ENCODE measurements at places on chromosomes 16 and 17.
A peak's percentile ranks its signal among the peaks of the same experiment; 100 is the strongest.

DNA sequence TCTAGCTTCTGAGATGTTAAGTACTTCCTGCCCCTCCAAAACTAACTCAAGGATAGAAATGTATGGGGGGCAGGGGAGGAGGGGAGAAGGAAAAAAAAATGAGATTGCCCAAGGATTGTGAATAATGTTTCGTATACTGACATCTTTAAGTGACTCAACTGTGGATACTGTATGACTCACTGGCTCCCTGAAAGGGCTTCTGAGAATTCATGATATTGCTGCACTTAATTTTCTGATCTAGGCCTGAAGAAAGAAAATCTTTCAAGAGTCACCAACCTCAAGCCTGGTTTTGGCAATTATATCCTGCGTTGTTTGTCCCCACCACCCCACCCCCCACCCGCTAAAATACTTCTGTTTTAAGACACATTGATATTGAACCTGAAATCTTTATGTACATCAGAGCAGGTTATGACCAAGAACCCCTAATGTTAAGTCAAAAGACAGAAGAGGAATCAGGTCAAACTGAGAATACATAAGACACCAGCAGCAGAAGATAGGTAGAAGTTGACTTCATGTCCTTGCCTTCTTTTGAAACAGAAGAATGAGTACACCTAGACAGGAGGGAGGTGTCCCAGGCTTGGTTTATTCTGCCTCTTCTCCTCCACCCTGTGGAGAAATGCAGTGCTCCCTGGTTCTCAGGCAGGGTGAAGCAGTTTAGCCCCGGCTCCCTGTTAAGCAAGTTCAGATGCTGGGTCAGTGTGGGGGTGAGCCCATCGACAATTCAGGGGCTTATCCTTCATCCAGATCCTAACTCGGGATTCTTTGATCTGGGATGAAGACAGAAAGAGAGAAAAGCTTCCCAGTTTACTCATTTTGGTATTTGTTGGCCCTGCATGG is 3.3 kb upstream of the FBXL20 start:
- DNase-seq: no peak

DNA sequence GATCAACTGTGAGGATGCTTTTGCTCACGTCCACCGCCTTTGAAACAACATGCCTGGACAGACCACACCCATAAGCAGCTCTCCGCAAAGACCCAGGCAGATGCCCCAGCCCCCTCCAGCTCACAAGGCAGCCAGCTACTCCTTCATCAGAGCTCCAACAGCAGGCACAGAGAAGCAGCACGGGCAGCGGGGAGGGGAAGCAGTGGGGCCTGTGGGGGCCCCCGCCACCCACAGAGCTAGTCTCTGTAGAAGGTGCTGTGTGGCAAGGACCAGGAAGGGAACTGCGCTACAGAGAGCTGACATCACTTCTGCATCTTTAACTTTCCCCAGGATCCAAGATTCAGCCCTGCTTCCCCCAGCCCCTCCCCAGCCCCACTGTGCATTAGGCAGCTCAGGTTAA is 10.0 kb upstream of the SCNN1G start:
- DNase-seq: no peak

GRCh38 chr17:6706499-6706898 is 6.7 kb downstream of the SLC13A5 start:
- no peak for DNase-seq

DNA sequence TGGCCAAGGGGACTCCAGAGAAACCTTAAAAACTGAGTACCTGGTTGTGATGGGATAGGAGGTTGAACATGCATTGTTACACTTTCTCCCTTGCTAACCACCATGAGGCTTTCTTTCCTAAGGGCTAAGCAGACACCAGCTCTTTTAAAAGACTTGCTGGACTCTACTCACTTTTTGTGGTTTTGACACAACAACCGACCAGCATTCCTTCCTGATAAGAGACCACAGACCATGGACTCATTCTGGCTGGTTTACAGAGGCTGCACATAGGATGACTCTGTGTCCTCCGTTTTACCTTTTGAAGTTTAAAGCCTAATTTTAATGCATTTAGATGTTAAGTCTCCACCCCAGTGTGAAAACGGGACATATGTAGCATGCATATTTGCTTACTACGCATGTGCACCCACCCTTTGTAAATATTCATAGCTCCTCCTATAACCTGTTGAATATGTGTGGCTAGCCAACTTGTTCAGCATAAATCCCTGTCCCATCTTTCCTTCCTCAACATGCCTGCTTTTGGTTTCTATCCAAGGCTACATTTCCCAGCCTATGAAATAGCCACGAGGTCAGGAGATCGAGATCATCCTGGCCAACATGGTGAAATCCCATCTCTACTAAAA is 475.9 kb downstream of the GRIN2A start:
- DNase-seq: no peak

DNA sequence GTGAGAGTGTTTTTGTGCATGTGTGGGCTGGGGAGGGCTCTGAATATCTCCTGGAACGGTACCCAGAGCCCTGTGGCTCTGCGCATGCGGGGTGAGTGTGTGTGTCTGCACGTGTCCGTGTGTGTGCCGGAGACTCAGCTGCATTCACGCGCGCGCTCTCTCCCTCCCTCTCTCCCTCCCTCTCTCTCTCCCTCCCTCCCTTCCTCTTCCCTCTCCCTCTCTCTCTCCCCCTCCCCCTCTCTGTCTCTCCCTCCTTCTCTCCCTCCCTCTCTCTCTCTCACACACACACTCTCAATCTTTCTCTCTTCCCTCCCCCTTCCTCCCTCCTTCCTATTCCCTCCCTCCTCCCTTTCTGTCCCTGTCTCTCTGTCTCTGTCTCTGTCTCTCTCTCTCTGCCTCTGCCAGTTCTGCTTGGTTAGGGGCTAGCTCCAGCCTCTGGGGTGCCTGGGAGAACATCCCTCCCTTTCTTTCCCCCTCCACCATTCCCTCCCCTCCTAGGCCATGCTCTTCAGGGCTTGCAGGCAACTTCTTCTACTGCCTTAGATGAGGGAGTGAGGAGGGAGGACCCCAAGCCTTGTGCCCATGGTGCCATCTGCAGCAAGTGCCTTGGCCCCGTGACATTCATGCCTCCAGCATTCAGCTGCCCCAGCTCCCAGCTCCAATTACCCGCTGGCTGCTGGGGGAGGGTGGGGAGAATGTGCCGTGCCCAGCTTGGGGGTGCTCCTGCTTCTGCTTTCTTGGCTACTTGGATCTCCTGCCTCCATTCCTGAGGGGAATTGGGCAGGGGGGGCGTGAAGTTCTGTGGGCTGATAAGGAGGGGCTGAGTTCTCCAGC is 6.4 kb downstream of the THRA start:
- peak; percentile 81 for DNase-seq

DNA sequence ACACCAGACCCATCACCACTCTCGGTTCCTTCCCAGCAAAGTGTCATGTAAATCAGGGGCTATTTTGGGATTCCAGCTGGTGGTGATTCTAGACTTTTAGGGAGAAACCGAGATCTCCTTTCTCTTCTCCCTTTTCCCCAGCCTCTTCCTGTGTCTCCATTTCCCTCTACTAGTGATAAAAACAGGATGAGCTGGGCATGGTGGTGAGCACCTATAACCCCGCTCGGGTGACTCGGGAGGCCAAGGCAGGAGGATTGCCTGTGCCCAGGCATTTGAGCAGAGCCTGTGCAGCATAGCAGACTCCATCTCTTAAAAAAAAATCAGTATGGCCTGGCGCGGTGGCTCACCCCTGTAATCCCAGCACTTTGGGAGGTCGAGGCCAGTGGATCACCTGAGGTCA is 6.1 kb downstream of the TBX21 start:
- no peak for DNase-seq

DNA sequence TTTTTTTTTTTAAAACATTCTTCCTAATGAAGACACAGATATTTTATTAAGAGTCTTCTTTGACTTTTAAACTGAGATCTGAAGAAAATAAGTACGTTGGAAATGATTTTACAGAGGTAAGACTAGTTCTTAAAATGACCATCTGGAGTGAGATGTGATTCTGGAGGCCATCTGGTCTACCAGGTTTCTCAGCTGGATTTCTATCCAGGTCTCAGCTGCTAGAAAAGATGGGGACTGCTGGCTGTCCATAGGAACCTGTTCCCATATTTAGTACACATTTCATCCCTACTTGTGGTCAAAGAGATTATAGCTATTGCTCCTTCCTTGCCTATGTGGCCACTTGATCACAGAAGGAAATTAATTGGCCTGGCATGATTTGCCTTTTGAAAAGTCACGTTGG is 12.2 kb downstream of the PMFBP1 start:
- no peak for DNase-seq

- DNase-seq: no peak
These were observed 883.3 kb downstream of the CDH11 start for GRCh38 chr16:64238571-64238970.

GRCh38 chr16:7294020-7294419 is 38.6 kb upstream of the RBFOX1 start:
- no peak for DNase-seq

GRCh38 chr16:73364413-73364812 is 316.5 kb upstream of the ZFHX3 start:
- no peak for DNase-seq

DNA sequence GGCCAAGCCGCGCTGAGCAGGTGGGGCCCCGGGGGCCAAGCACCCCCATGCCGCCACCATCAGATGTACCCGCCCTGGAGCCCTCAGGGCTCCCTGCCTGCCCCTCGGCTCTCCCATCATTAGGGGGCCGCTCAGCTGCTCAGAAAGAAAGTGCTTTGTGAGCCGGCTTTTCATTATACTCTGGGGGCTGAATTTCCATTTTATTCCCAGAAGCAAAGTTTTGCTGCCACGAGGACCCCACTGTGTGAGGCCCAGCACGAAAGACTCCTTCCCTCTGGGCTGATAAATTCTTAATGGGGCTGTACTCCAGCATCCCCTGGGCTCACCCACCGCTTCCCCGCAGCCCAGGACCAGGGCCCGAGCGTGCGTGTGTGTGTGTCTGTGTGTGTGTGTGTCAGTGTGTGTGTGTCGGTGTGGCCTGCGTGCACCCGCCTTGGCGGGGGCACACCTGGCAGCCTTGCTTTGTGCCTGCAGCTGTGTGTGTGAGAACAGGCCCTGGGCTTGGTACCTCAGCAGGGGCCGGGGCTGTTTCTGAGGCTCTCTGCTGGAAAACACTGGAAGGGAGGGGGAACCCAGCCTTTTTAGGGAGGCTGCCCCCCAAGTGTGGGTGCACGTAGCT is 103.0 kb upstream of the GSE1 start:
- DNase-seq: no peak

GRCh38 chr16:1150511-1150982 is 2.4 kb upstream of the CACNA1H start:
- no peak for DNase-seq

- DNase-seq: no peak
These were observed 14.0 kb upstream of the ELAC2 start for GRCh38 chr17:13031718-13032350.

GRCh38 chr17:64692187-64692586 is 30.1 kb upstream of the SMURF2 start:
- DNase-seq: no peak

GRCh38 chr16:11307639-11308492 is 26.7 kb upstream of the PRM1 start:
- no peak for DNase-seq

- no peak for DNase-seq
These were observed 96.7 kb upstream of the XYLT1 start for GRCh38 chr16:17567455-17567854.

- DNase-seq: no peak
These were observed 25.8 kb downstream of the SRCIN1 start for GRCh38 chr17:38579934-38580333.

- DNase-seq: no peak
These were observed 40.3 kb downstream of the CBFA2T3 start for GRCh38 chr16:88936556-88937205.

DNA sequence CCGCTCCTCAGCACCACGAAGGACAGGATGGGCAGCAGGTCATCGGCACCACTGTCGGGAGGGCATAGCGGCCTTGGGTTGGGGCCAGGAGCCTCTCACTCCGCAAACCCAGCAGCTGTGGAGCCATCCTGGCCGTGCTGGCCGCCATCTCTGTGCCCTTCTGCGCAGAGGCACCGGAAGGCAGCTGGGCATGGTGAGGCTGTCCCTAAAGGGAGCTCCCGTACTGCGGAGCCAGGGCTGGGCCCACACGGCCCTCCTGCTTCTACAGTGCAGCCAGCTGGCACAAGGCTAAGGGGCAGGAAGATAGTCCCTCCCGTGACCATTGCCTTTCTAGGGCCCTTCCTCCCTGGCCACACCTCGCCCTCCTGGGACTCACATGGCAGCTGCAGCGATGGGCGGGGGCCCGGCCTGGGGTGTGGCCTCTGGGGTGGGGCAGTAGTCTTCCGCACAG is 7.0 kb upstream of the SPATA2L start:
- no peak for DNase-seq
